ENCODE measurements at places on chromosomes 5 and 9. TPM values are rescaled to one million over a fixed set of nuclear protein-coding genes. Genes with fewer than 3 reads are reported as not detected.

- H3K4me3 ChIP-seq = no peak overlapping the region
- H3K4me1 ChIP-seq = no peaks in the 10 kb centered on the region
- no peak for DNase-seq
- no peak overlapping the region for H3K27ac ChIP-seq
- H3K36me3 ChIP-seq = no peaks in the 10 kb centered on the region
These were observed 51.2 kb downstream of the PARP8 start for GRCh38 chr5:50717651-50718050.

- H3K36me3 ChIP-seq = no peaks in the 10 kb centered on the region
- H3K27me3 ChIP-seq = no peaks in the 10 kb centered on the region
- H3K4me3 ChIP-seq = no peak overlapping the region
- H3K4me1 ChIP-seq = no peaks in the 10 kb centered on the region
These were observed 68.9 kb upstream of the LPAR1 start for GRCh38 chr9:111107141-111107540.

GRCh38 chr9:86876621-86877196 lies 70.6 kb downstream of the GAS1 start:
- no peaks in the 10 kb centered on the region for H3K27me3 ChIP-seq
- no peaks in the 10 kb centered on the region for H3K4me1 ChIP-seq
- no peaks in the 10 kb centered on the region for H3K36me3 ChIP-seq
- no peak overlapping the region for H3K4me3 ChIP-seq
- no peak overlapping the region for H3K27ac ChIP-seq

DNA sequence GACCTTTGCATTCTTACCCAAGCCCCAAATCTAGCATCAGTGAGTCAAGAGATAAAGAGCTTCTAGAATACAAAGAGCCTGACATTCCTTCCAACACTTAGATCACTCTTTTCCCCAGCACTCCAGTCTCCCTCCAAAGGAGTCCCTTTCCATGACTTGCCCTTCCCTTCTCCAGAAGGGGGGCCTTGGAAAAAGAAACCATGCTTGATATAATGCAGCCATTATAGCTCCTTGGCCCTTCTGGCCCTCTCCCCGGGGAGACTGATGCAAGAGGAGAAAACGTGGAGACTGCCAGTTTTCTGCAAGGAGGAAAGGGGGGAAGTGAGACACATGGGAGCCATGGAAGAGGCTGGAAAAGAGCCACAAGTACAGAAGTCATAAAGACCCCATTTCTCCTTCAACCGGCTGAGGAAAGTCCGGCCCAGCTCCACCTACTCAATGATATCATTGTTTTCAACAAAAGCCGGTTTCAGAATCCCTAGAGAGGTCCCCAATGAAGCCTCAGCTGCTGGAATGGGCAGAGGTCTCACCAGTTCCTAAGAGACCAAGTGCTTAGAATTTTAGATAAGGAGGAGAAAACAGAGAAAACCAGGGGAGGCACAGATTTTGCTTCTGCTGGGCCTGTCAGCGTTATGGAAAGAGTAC lies 29.0 kb downstream of the ADAM19 start:
- peak overlapping the region; percentile 6 for H3K27ac ChIP-seq
- DNase-seq = peak; percentile 78

GRCh38 chr9:82281066-82281465 lies 292.5 kb downstream of the SPATA31D1 start:
- H3K27me3 ChIP-seq = no peaks in the 10 kb centered on the region
- H3K36me3 ChIP-seq = no peaks in the 10 kb centered on the region
- H3K27ac ChIP-seq = no peak overlapping the region
- no peak for DNase-seq
- no peaks in the 10 kb centered on the region for H3K4me1 ChIP-seq

GRCh38 chr5:171710451-171711024 lies 75.1 kb upstream of the SMIM23 start:
- no peak for DNase-seq
- no peak overlapping the region for H3K27ac ChIP-seq
- H3K4me1 ChIP-seq = no peaks in the 10 kb centered on the region
- no peak overlapping the region for H3K4me3 ChIP-seq
- H3K27me3 ChIP-seq = peaks cover 4% of the 10 kb centered on the region

GRCh38 chr5:75551471-75551870 lies 39.8 kb downstream of the POLK start:
- H3K4me3 ChIP-seq = no peak overlapping the region
- H3K27ac ChIP-seq = no peak overlapping the region
- H3K4me1 ChIP-seq = no peaks in the 10 kb centered on the region
- H3K27me3 ChIP-seq = no peaks in the 10 kb centered on the region
- peak; percentile 72 for DNase-seq
- peaks cover 1% of the 10 kb centered on the region for H3K36me3 ChIP-seq

DNA sequence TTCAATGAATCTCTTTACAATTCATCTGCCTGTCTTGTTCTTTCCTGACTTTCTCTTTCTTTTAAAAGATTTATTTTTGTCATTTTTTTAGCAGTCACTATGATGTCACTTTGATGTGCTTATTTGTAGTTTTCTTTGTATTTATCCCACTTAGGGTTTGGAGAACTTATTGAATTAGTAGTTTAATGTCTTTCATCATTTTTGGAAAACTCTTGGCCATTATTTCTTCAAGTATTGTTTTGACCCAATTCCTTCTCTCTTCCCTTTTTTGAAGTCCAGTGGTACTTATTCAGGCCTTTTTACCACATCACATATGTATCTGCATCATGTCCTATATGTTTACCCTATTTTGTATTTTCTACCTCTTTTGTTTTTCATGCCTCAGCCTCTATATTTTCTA lies 48.9 kb upstream of the CCDC112 start:
- peaks cover 3% of the 10 kb centered on the region for H3K4me1 ChIP-seq
- DNase-seq = no peak
- no peaks in the 10 kb centered on the region for H3K27me3 ChIP-seq

DNA sequence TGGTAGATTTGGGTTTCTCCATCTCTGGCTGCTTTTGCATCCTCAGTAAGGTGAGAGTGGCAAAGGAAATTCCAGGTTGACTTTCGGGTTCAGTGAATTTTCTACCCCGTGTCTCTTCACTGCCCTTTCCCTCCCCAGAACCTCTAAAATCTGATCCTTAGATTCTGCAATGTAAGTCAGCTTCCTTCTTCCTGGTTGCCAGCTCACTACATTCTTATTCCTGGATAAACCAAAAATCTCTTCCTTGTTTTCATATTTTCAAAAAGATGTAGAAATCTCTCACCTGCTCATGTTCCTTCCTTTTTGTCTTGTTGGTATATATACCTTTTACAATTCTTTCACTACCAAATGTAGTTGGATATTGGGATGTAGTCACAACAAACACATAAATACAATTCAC lies 145.8 kb downstream of the TMC1 start:
- no peak overlapping the region for H3K4me3 ChIP-seq
- H3K27ac ChIP-seq = no peak overlapping the region
- H3K4me1 ChIP-seq = no peaks in the 10 kb centered on the region
- H3K36me3 ChIP-seq = no peaks in the 10 kb centered on the region
- DNase-seq = no peak

DNA sequence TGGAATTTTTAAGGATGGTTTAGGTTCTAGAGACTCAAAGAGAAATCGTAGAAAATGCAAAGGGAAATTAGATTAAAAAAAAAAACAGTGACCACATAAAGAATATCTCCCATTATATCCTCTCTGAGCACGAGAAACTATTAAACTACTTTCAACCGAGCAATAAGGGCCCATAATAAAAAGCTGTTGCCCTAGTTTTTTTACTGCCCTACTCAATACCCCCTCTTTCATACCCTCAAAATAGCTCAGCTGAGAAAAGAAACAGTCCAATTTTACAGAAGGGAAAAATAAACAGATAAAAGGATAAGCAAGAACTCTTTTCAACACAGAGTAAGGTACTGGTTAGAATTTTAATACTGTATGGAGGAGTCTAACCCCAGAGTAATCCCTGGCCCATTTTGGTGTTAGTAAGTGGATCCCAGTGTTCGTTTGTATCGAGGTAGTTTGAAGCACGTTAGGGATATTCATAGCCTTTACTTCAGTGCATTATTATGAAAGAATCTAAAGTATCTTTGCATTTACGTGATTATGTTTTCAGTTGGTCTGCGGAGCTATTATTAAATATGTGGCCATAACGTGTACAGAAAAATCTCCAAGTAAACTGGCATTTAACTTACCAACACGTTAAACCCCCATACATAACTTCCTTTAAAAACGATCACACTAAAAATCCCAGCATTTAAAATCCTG lies 980 bp upstream of the RHOBTB3 start:
- peak overlapping the region; percentile 72 for H3K4me3 ChIP-seq
- DNase-seq = no peak
- no peaks in the 10 kb centered on the region for H3K36me3 ChIP-seq
- no peaks in the 10 kb centered on the region for H3K27me3 ChIP-seq
- H3K4me1 ChIP-seq = peaks cover 24% of the 10 kb centered on the region

SLC34A1 gene
- not detected for total RNA-seq

ROR2 gene
- total RNA-seq = 27.9 TPM

PCDHGC4 gene
- total RNA-seq = 3.0 TPM

FRRS1L gene
- total RNA-seq = 0.26 TPM

KCNN2 gene
- total RNA-seq = 0.50 TPM

CDC20B gene
- total RNA-seq = not detected

FOXD4L4 gene
- 0.26 TPM for total RNA-seq

ZNF462 gene
- total RNA-seq = 27.4 TPM

SLC36A3 gene
- not detected for total RNA-seq

GPX3 gene
- 126 TPM for total RNA-seq

ADGRD2 gene
- total RNA-seq = not detected
